ENCODE measurements at places on chromosomes 4 and X.

DNA sequence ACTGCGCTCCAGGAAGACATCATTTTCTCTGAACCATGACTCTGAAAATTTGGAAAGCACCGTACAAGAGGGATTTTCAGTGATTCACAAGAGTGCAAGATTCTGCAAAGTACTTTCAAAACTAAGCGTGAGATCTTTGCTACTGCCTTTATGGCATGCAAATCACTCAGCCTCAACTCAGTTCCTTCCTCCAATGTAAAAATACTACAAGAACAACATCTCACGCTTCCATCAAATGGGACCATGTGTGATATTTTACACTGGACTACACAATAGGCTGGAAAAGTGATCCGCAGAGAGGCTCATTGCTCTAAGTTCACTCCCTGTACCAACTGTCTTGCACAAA, 674 bp upstream of the IL15 start:
- DNase-seq: peak; percentile 16

- DNase-seq: no peak
Measured at GRCh38 chrX:12819222-12819621, 28.0 kb downstream of the PRPS2 start.

DNA sequence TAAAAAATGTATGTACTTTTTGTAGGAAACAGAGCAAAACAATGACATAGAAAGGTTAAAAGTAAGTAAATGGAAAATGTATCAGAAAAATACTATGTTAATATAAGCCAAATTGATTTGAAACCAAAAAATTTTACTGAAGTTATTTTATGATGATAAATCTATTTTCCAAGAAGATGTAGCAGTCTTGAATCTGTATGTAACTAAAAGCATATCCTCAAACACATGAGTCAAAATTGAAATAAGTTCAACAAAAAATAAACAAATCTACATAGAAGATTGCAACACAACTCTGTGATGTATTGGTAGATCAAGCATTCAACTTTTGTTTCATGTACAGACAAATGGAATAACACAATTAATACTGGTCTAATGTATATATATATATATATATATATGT, 450.0 kb downstream of the SPRY1 start:
- no peak for DNase-seq

DNA sequence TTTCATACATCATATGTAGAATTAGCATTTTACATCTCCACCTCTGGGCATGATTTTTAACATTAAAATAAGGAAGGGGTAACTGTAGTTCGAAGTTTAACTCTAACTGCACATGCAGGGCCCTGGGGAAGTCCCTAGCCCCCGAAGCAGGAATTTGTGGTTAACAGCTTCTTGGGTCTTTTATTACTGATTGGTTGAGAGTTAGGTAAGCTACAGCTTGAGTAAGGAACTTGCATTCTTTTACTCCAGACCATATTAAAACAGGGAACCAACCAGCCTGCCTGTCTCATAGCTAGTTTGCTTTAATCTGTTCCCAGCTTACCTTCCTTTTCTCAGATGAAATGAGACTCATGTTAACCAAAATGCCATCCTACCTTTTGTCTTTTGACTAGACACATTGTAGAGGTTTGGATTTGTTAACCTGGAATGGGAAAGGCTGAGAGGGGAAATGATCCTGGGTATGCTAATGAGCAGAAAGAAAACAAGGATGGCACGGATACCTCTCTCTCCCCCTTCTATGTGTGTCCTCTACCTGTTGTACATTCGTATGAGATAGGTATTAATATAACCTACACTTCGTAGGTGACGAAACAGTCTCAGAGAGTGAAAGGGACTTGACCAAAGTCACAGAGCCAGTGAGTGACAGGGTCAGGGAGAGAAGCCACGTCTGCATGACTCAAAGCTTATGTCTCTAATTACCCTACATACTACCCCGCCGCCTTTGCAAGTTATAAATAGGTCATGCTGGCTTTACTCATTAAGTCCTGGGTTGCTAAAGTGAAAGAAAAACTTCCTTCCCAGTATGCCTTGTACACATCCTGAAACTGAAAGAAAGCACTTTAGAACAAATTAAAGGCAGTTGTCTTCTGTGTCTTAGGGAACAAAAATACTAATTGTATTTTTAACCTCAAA, 119.5 kb upstream of the AFF2 start:
- peak; percentile 63 for DNase-seq

GRCh38 chr4:6493658-6494304, 21.4 kb upstream of the PPP2R2C start:
- no peak for DNase-seq

GRCh38 chrX:139929876-139930275, 3.0 kb downstream of the ATP11C start:
- no peak for DNase-seq

DNA sequence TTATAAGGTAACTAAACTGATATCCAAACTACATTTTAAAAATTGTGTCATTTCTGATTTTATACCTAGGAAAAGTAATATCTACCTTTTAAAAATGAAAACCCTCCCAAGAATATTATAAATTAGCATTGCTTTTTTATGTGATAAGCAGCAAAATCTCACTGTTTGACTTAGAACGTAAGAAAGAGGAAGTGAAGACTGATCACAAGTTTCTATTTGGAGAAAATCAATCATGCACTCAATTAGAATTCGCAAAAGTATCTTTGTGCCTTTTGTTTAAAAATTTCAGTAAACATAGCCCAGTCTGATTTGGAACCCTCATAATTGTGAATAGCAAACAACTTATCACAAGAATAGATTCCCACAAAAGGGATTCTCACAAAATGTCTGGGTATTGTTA, 142.7 kb downstream of the TENM3 start:
- DNase-seq: no peak
